ENCODE measurements at places on chromosomes 7 and 10.

GRCh38 chr10:72015841-72016240 lies 51.6 kb downstream of the CHST3 start:
- no peak overlapping the region for H3K4me3 ChIP-seq
- H3K4me1 ChIP-seq, result no peaks in the 10 kb centered on the region
- H3K36me3 ChIP-seq, result no peaks in the 10 kb centered on the region
- H3K27ac ChIP-seq, result no peak overlapping the region

- DNase-seq, result no peak
- no peak overlapping the region for H3K4me3 ChIP-seq
- no peaks in the 10 kb centered on the region for H3K36me3 ChIP-seq
- H3K27me3 ChIP-seq, result no peaks in the 10 kb centered on the region
Observed at GRCh38 chr10:127100983-127101615, 95.3 kb downstream of the INSYN2A start.

DNA sequence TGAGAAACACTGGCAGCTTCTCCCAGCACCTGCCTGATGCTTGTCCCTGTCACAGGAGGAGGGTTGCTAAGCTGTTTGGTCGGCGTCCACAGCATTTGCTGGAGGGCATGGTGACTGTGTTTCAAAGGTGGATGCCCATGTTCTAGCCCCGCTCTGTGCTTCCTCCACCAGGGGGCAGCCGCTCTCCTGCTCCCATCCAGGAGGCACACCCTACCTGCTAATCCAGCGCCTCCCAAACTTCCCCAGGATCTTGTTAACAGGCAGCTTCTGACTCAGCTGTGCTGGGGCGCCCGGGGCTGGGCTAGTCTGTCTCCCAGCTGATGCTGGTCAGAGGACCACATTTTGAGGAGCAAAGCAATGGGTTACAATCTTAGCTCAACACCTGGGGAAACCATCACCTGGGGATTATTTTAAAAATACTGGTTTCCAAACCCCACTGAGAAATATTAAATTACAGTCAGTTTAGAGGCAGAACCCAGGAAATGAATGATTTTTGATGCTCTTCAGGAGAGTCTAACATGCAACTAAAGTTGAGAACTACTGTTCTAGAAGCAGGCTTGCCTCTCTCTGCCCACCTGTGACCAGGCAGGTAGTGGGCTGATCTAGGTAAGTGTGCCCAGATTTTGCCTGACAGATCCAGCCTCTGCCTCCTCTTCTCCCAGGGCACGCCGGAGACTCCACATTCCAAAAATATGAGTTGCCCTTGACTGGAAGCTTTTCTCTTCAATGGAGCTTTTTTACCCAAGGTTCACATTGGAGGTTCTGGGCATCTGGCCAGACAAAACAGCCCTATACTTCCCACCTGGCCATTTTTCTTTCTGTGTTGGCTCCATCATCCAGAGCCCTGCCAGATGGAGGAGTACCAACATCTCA lies 92.7 kb upstream of the GPR26 start:
- no peaks in the 10 kb centered on the region for H3K4me1 ChIP-seq
- no peak overlapping the region for H3K27ac ChIP-seq
- H3K36me3 ChIP-seq, result no peaks in the 10 kb centered on the region

DNA sequence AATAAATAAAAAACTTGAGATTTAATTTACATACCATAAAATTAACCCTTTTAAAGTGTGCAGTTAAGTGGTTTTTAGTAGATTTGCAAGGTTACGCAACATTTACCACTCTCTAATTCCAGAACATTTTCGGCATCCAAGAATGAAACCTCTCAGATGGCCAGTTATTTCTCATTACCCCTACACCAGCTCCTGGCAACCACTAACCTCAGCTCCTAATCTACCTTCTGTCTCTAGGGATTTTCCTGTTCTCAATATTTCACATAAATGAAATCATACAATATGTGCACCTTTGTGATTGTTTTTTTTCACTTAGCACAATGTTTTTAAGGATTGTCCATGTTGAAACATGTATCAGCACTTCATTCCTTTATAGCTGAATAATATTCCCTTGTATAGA lies 45.1 kb downstream of the INPP5F start:
- DNase-seq, result no peak
- H3K36me3 ChIP-seq, result no peaks in the 10 kb centered on the region
- no peak overlapping the region for H3K4me3 ChIP-seq
- H3K4me1 ChIP-seq, result no peaks in the 10 kb centered on the region
- no peak overlapping the region for H3K27ac ChIP-seq
- H3K27me3 ChIP-seq, result no peaks in the 10 kb centered on the region

- H3K27me3 ChIP-seq, result no peaks in the 10 kb centered on the region
- no peak overlapping the region for H3K4me3 ChIP-seq
- H3K27ac ChIP-seq, result no peak overlapping the region
- H3K4me1 ChIP-seq, result no peaks in the 10 kb centered on the region
- H3K36me3 ChIP-seq, result no peaks in the 10 kb centered on the region
Observed at GRCh38 chr7:18901982-18902421, 215.4 kb downstream of the TWIST1 start.

- H3K27me3 ChIP-seq, result no peaks in the 10 kb centered on the region
- no peak for DNase-seq
- no peaks in the 10 kb centered on the region for H3K4me1 ChIP-seq
Observed at GRCh38 chr7:91517201-91517785, 253.1 kb downstream of the FZD1 start.

GRCh38 chr7:16813232-16813616 lies 8.4 kb upstream of the AGR2 start:
- no peak for DNase-seq
- no peak overlapping the region for H3K27ac ChIP-seq
- no peaks in the 10 kb centered on the region for H3K36me3 ChIP-seq
- no peaks in the 10 kb centered on the region for H3K4me1 ChIP-seq
- no peaks in the 10 kb centered on the region for H3K27me3 ChIP-seq

- no peaks in the 10 kb centered on the region for H3K4me1 ChIP-seq
- no peak overlapping the region for H3K4me3 ChIP-seq
- no peak overlapping the region for H3K27ac ChIP-seq
- no peaks in the 10 kb centered on the region for H3K27me3 ChIP-seq
Observed at GRCh38 chr10:36280890-36281499, 638.9 kb upstream of the FZD8 start.

- H3K27me3 ChIP-seq, result no peaks in the 10 kb centered on the region
- no peaks in the 10 kb centered on the region for H3K36me3 ChIP-seq
- no peak overlapping the region for H3K27ac ChIP-seq
- no peak for DNase-seq
- no peaks in the 10 kb centered on the region for H3K4me1 ChIP-seq
- no peak overlapping the region for H3K4me3 ChIP-seq
Observed at GRCh38 chr7:34973400-34973760, 63.9 kb downstream of the DPY19L1 start.

DNA sequence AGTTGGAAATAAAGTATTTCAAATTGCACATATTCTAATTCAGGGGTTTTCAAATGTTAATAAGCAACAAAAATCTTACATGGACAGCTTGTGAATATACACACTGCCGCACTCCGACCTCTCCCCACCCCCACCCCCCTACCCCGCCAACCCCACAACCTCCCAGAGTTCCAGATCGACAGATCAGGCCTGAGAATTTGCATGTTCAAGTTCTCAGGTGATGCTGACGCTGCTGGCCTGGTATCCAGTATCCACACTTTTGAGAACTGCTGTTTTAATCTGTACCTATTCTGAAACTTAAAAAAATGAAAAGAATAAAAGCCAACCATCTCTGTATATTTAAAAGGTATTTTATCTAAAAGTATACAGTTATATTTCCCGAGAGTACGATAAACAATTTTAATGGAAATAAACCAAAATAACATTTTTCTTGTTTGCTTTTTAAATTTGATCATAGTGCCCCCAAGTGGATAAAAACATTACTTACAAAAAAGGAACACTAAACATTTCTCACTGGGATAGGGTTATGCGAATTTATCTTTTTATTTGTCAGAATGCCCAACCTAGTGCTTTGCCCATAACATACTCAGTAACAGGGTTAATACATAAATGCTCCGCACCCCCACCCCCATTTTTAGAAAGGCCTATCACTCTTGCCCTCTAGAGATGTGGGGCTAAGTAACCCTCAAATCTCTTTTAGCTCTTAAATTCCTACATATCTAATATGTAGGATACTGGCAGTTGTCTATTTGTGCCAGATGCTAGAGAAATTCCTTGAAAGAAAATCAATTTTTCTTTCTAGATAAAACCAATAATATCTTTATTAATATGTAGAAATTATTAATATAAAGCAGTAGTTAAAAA lies 166.3 kb downstream of the RNF133 start:
- H3K4me1 ChIP-seq, result no peaks in the 10 kb centered on the region
- H3K36me3 ChIP-seq, result no peaks in the 10 kb centered on the region
- DNase-seq, result no peak
- no peaks in the 10 kb centered on the region for H3K27me3 ChIP-seq

DNA sequence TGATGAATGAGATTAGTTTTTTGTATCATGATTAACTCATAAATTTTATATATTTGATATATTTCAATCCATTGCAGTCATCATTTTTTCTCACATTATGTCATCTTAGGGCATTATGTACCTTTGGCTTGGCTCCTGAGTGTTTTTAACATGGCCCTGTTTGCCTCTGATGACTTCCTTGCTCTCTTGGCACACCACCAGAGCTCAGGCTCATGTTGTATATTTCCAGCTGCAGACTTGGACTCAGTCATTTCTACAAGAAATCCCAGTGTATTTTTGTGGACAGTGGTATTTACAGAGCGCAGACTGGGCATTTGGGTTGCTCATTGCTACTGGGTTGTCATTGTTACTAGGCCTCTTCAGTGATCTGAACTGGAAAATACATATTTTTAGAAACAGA lies 188.5 kb downstream of the ADRA2A start:
- no peaks in the 10 kb centered on the region for H3K36me3 ChIP-seq
- H3K4me3 ChIP-seq, result no peak overlapping the region
- no peak overlapping the region for H3K27ac ChIP-seq

DNA sequence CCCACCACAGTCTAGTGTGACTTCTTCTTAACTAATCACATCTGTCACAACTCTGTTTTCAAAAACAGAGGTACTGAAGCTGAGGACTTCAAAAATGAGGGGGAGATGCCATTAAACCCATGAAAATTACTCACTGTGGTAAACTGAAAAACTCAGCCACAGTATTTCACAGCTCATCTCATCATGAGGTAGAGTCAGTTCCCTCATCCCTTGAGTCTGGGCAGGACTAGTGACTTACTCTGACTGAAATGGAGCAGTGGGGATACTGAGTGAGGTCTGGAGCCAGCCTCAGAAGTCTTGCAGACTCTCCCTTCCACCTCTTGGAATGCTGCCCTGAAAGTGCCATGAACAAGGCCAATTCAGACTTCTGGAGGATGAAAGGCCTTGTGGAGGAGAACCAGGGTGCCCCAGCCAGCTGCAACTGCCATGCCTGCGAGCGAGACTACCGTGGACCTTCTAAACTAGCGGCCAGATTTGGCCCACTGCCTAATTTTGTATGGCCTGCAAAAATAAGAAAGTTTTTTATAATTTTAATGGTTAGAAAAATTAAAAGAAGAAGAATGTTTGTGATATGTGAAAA lies 24.7 kb upstream of the ANKRD1 start:
- H3K27ac ChIP-seq, result no peak overlapping the region
- H3K4me1 ChIP-seq, result peaks cover 10% of the 10 kb centered on the region
- no peaks in the 10 kb centered on the region for H3K27me3 ChIP-seq
- H3K36me3 ChIP-seq, result no peaks in the 10 kb centered on the region
- H3K4me3 ChIP-seq, result no peak overlapping the region
- DNase-seq, result no peak

Measured in GM12878 (cell line).